ENCODE measurements at places on chromosomes 13 and 19.

- no peak for DNase-seq
Observed at GRCh38 chr19:45075301-45076028, 813 bp downstream of the ZNF296 start.

GRCh38 chr13:49606747-49607648, 21.3 kb upstream of the ARL11 start:
- peak; percentile 68 for DNase-seq

DNA sequence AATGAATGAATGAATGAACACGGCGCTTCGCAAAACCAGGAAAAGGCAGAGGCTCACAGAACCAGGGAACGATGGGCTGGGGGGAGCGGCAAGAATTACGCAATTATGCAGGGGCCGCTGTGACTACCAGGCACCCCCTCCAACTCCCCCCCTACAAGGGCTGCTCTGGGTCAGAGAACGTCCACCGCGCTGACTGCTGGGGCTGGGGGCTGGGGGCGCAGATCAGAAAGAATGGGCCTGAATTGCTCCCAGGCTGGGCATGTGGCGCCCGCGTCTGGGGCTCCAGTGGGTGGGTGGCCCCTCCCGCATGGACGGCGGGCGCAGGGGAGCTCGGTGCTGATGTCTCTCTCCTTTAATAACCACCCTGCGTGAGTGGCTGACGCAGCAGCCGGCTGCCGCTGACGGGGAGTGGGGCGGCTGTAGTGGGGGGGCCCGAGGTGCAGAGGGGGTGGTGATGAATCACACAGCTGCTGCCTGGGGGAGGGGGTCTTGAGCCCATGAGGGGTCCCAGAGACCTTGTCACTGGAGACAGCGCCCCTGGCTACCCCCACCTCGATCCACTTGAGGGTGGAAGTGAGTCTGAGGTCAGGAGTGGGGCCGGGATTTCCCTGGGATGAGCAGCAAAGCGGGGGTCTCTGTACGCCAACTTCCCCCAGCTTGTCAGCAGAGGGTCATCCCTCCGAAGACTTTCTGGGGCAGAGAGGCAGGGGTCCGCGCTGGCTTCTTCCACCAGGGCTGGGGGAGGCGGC, 1.5 kb upstream of the CIRBP start:
- DNase-seq = no peak

- DNase-seq = no peak
Observed at GRCh38 chr19:792306-792885, 4.9 kb upstream of the PTBP1 start.

GRCh38 chr19:16327501-16327900, 2.9 kb downstream of the KLF2 start:
- DNase-seq = no peak

GRCh38 chr19:3178377-3178972, at the start of gene S1PR4:
TSS of gene S1PR4 (plus strand) at chr19:3178769. CDS start at chr19:3178793, 24 bp downstream.
- peak; percentile 42 for DNase-seq
